RPMI7951 (cell line): ENCODE measurements at places on chromosomes 2 and 18.

DNA sequence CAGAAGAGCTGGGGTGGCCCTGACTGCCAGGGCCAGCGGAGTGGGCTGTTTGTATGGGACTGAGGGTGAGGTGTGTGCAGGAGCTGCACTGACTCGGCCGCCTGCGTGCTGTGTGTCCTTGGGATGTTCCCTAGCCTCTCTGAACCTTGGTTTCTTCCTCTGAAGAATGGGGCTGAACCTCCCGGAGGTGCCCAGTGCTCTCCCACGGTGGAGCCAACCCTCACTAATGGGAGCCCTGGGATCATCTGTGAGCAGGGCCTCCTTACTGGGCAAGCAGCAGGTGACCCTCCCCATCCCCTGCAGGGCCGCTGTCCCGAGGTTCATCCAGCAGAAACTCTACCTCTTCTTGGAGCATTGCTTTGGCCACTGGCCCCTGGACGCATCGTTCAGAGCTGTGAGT lies 11.7 kb upstream of the CCDC74A start:
- no peak for DNase-seq

GRCh38 chr2:235827585-235827992 lies 333.7 kb downstream of the AGAP1 start:
- DNase-seq = no peak

- no peak for DNase-seq
Observed at GRCh38 chr2:173970516-173970924, 5.3 kb upstream of the SP3 start.

- peak; percentile 77 for DNase-seq
Observed at GRCh38 chr2:71531522-71532047, 78.2 kb downstream of the DYSF start.
